Forelimb muscle (tissue), 1 donor: ENCODE measurements at places on chromosomes 1 and 21.

DNA sequence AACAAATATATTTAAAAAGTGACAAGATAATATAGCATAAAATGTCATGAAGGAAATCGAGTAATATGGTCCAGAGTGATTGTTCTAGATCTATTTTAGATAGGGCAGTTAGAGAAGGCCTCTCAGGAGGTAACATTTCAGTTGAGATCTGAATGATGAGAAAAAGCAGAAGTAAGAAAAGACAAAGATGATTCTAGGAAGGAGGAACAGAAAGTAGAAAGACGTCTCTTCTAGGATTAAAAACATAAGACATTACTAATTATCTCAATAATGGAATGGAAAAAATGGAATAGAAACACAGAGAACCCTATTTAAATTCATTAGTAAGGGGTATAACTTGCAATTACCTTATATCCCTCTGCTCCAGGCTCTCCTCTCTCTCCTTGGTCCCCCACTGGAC lies 130.0 kb upstream of the ZNHIT6 start:
- no peak for DNase-seq

GRCh38 chr1:172658871-172659453 lies at the start of gene FASLG:
Gene FASLG, plus strand, starts transcription at chr1:172659103. Its CDS starts 99 bp downstream, at chr1:172659202.
- no peak for DNase-seq

- DNase-seq, result no peak
Measured at GRCh38 chr1:98556521-98557158, 104.9 kb upstream of the SNX7 start.

- no peak for DNase-seq
Measured at GRCh38 chr1:233368106-233368788, 40.7 kb downstream of the MAP3K21 start.
